Femur (tissue), 1 donor: ENCODE measurements at places on chromosomes 5 and 9.

GRCh38 chr5:154794525-154795234 lies 39.5 kb downstream of the LARP1 start:
- DNase-seq, result no peak

DNA sequence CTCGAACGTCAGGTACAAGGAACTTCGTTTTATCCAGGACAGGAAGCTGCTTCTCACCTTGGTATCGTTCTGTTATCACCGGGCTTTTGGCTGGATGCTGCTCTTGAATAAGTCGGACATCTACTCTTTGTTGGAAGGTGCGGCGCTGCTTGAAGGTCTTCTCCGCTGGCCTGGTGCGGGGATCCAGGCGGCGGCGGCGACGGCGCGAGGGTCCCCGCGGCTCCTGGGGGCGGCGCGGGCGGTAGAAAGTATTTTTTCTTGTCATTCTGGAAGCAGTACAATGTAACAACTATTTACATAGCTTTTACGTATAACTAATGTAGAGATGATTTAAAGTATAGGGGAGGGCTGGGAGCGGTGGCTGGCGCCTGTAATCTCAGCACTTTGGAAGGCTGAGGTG lies 52.3 kb downstream of the ACER2 start:
- DNase-seq, result no peak

DNA sequence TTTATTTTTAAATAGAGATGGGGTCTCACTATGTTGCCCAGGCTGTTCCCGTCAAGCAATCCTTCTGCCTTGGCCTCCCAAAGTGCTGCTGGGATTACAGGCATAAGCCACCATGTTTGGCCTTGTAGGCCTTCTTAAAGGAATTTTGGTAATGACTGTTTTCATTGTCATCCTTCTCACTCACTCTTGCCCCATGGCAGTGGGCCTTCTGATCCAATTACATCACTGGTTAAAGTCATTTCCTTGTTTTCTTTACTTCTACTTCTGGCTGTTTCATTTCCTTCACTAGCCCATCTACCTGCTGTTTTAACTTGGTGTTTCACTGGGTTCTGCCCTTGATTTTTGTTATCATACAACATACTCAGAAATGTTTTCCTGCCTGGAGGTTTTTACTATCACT lies 20.1 kb upstream of the NIM1K start:
- DNase-seq, result no peak

GRCh38 chr9:93224591-93224990 lies 40.7 kb downstream of the WNK2 start:
- no peak for DNase-seq

GRCh38 chr5:150113047-150113744 lies 26.8 kb upstream of the CSF1R start:
- no peak for DNase-seq

DNA sequence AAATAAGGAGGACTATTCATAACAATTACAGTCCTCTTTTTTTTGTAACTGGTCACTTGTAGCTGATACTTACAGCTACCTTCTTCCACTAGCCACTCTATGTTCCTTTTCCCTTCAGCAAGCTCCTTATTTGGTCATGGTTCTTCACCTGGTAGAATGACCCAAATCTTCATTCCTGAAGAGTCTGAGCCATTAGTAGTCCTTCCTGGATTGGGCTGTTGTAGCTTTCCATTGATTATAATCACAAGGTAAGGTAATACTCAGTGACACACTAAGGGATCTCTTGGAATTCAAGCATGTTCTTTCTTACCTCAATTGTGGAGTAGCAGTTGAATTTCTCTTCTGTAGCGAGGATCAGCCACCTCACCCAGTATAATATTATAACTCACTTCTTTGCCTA lies 25.5 kb upstream of the ITGA2 start:
- no peak for DNase-seq

- DNase-seq, result no peak
Measured at GRCh38 chr9:17509701-17510100, 69.2 kb upstream of the SH3GL2 start.

DNA sequence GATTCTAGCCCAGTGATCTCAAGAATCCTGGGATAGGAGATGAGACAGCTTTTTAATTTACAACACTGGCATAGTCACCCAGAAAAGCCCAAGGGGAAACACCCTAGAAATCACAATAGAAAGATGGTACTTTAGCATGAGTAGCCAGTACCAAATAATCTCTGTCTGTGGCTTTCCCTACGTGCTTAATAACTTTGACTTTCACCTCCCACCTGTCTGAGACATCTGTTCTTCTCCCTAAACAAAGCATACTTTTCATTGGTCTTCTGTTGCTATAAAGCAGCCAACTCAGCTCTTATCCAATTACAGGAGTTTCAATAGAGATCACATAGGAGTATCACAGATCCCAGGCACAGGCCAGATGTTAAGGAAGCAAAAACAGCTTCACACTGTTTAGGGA lies 10.4 kb downstream of the MARCHF3 start:
- no peak for DNase-seq

GRCh38 chr9:69283003-69283402 lies 42.0 kb upstream of the ENTREP1 start:
- DNase-seq, result no peak
